ENCODE measurements at places on chromosomes 4 and X. TPM values are rescaled to one million over a fixed set of nuclear protein-coding genes. Genes with fewer than 3 reads are reported as not detected.

DNA sequence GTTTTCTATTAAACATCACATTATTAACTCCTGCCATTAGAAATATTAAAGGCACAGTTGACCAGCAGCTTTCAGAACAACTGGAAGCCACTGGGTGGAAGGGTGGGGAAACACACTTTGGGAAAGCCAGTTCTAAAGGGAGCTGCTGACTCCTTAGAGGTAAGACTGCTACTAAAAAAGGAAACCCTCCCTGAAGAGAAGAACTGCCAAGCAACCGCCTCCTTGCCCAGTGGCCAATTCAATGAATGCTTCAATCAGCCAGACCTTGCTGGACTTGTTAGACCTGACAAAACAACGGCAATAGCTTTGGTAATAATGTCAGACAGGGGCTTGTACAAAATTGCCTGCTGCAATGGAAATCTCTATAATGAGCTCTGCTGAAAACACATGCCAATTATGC, 15.6 kb downstream of the OPHN1 start:
- no peak overlapping the region for H3K27ac ChIP-seq
- H3K4me1 ChIP-seq: peaks cover 45% of the 10 kb centered on the region
- no peak for DNase-seq
- H3K4me3 ChIP-seq: no peak overlapping the region

DNA sequence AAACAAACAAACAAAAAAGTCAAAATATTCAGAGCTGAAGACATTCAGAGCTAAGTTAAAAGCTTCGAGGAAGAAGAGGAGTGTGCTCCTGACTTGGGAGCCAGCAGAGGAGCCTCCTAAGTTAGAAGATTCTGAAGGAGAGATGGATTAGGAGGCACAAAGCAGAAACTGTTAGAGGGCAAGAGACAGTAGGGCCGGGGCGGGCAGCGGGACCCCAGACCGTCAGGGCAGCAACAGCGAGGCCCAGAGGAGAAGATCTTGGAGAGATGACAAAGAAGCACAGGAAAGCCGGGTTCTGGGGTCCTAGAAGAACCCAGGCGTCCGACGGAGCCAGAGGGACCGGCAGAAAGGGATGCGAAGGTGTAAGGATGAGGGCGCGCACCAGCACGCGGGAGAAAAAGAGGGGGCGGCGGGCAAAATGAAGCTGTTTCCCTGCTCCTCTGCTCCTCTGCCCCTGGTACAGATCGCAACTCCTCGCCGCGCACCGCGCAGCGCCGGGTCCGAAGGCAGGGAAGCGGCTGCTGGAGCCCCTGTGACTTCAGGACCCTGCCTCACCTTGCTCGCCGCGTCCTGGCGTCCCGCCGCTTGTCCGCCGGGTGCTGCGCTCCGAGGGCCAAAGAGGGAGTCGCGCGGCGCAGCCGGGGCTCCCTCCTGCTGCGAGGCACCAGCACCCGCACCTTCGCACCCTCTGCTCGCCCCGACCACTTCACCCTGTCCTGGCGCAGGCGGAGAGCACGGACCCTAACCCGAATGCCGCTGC, 477 bp downstream of the KLHL13 start:
- H3K27ac ChIP-seq: no peak overlapping the region
- no peaks in the 10 kb centered on the region for H3K4me1 ChIP-seq
- H3K4me3 ChIP-seq: peak overlapping the region; percentile 73
- no peak for DNase-seq
- H3K27me3 ChIP-seq: no peaks in the 10 kb centered on the region

DNA sequence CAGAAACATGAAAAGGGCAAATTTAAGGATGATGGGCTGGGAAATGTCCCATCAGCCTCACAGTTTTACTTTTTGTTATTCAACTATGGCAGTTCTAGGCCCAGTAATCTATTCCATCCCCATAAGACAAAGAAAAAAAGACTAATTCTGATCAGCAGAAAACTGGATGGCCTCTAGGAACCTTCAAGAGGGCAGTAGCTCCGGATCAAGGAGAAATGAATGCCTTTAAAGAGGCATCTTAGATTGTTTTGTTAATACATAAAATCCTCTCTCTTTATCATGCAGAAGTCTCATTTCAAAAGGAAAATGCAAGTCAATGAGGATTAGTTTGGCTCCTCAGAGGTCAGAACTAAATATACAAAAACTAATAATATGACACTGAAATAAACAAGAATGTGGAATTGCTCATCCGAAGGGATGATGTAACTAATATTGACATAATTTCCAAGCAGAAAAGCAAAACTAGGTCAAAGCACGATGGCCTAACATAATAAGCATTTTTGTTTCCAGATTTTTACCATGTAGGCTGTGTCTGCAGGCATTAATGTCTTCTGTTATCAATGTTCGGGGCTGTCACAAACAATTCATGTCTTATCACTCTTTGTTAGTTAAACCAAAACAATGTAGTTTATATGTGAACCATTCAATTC, 8.8 kb downstream of the MID1 start:
- no peak for DNase-seq
- peak overlapping the region; percentile 77 for H3K4me3 ChIP-seq
- H3K27me3 ChIP-seq: no peaks in the 10 kb centered on the region

DNA sequence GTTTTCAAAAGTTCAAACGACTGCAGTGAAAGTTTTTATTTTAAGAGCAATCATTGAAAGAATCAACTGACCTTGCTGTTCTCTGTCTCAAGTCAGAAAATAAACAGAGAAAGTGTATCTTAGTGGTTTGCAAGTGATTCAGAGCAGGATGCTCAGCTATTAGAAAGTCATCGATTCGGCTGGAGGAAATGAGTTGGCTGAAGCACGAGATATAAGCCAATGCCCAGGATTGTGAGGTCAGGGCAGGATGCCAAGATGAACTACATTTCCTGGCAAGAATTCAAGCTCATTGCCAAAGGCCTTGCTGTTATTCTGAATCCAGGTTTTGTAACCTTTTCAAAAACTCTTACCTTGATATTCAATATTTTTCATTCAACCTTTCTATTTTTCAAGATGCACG, 541.4 kb upstream of the BOD1L1 start:
- DNase-seq: peak; percentile 86
- H3K27ac ChIP-seq: peak overlapping the region; percentile 72
- peaks cover 5% of the 10 kb centered on the region for H3K36me3 ChIP-seq
- peaks cover 47% of the 10 kb centered on the region for H3K4me1 ChIP-seq
- no peaks in the 10 kb centered on the region for H3K27me3 ChIP-seq

DNA sequence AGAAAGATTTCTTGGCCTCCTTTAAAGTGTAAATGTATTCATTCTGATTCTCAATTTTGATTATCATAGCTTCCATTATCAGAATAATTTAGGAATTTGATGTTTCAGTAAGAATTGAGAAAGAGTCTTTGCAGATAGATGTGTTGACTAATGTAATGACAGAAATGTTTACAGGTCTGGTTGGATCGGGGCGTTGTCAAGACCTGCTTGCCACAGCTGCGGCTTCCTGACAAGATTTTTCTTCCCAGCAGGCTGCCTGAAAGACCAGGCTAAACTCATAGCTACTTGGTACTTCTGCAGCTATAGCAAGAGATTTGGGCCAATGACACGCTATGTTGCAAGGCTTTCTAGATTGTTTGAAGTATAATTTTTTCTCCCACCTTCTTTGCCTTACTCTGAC, 91.5 kb upstream of the ANKRD50 start:
- H3K4me1 ChIP-seq: peaks cover 9% of the 10 kb centered on the region
- no peak overlapping the region for H3K27ac ChIP-seq
- H3K36me3 ChIP-seq: peaks cover 4% of the 10 kb centered on the region
- no peak overlapping the region for H3K4me3 ChIP-seq
- DNase-seq: no peak

Gene RBM46
- total RNA-seq: not detected

Gene MID2
- total RNA-seq: 11.7 TPM

Gene CITED1
- not detected for total RNA-seq

Gene VCX
- not detected for total RNA-seq

Gene CYSLTR1
- total RNA-seq: not detected
